ENCODE measurements at places on chromosomes 5 and 9.
A peak's percentile ranks its signal among the peaks of the same experiment; 100 is the strongest.

DNA sequence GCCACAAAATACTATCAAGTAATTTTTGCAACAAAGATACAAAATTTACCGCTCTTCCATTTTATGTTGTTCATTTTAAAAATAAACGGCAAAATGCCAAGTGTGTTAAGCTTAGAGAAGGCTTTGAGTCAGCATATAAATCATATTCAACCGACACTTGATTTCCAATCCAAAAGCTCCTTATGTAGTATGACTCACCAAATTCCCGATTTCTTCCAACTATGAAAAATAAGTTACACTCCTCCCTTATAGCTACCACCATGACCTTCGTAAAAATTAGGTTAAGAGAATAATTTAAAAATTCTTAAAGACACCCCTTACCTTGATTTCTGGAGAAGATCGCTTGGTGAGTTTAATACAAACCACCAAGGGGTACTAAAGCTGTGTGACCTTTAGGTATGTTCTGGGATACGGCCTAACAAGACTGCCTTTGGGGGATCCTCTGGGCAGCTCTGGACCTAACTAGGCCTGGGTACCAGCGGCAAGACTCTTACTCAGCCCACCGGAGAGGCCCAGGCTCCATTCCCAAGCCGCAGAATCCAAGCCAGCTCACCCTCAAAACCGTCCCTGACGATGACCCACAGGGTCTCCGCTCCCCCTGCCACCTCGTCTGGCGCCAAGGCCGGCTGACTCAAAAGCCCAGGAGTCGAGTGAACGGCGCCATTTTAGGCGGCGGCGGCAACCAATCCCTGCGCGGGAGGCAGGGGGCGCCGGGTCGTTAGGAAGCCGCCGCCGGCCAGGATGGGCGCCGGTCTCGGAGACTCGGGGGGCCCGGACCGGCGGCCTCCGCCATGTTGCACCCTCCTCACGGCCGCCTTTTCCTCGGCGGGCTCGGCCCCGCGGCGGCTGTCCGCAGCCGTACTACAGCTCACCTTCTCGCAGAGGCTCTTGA, 739 bp downstream of the PPP2CA start:
- DNase-seq: peak; percentile 80

- no peak for DNase-seq
Observed at GRCh38 chr9:116342941-116343340, 189.3 kb downstream of the PAPPA start.

GRCh38 chr5:33277061-33277650, 163.6 kb upstream of the TARS1 start:
- DNase-seq: no peak

- peak; percentile 11 for DNase-seq
Observed at GRCh38 chr5:59496524-59497134, 396.9 kb downstream of the PDE4D start.

DNA sequence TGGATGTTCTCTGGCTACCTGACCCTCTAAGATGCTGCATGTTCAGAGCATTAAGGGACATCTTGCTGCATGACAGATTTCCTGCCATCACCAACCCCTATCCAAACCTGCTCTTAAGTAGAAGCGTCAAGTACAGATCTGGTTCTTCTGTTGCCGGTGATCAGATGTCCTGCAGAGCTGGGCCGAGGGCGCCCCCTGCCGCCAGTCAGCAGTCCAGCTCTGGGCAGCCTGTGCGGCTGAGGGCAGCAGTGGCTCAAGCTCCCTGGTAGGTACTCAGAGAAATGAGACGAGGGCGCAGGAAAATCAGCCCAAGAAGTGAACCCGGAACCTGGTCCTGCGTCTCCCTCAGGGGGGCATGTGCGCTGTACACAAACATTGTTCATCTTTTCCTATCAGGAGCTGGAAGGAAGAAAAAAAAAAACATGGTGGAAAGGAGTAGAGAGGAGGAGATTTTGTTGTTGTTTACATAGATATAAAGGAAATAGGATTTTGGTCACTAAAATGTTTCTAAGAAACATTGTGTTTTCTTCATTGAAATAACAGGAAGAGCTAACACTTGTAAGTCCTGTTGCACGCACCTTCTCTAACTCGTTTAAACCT, 95.8 kb downstream of the CFAP90 start:
- peak; percentile 58 for DNase-seq

DNA sequence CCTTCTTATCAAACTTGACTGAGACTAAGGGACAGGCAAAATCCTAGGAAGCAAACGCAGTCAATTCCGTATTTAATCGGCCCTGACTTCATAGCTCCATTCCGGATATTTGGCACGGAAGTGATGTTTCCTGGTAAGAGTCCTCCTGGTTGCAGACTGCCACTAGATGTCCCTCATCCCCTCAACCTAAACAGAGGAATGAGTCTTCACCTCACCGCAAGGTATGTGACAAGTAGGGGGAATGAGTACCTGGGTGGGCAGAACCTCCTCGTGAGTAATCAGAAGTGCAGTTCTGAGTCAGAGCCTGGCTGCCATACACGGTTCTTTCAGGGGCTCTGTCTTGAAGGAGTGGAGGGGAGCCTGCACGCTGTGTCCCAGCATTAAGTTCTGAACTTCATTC, 173.6 kb downstream of the MUSK start:
- DNase-seq: no peak

- DNase-seq: no peak
Observed at GRCh38 chr5:431711-432050, 11.3 kb upstream of the EXOC3 start.

DNA sequence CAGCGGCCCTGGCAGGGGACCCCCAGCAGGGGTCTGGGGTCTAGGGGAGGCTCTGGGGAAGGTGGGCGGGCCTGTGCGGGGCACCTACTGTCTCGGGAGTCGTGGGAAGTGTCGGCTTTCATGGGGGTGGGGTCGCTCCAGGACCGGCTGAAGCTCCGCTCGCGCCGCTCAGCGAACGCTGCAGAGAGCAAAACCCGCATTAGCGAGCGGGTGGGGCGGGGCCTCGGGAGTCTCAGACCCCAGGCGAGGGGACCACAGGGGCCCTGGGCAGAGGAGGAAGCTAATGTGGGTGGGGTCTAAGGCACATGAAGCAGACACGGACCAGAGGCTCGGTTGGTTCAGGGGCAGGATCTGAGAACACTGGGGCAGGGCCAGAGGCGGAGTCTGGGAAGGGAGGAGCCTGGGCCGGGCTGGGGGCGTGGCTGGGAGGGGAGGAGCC, 5.5 kb downstream of the NSMF start:
- peak; percentile 69 for DNase-seq

- DNase-seq: no peak
Observed at GRCh38 chr5:111851631-111852548, 94.9 kb upstream of the NREP start.

GRCh38 chr5:95887977-95888376, 65.5 kb upstream of the GLRX start:
- DNase-seq: no peak

GRCh38 chr5:95221234-95221633, 63.7 kb downstream of the MCTP1 start:
- no peak for DNase-seq

DNA sequence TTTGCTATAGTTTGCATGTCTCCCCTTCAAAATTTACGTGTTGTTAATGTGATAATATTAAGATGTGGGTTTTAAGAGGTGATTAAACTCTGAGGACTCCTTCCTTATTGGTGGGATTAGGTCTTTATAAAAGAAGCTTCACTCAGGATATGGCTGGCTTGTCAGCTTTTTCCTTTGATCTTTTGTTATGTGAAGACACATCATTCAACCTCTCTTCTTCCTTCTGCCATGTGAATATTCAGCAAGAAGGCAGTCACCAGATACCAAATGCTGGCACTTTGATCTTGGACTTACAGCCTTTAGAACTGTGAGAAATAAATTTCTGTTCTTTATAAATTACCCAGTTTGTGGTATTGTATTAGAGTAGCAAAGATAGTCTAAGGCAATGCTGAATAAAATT, 855.9 kb upstream of the CDH10 start:
- no peak for DNase-seq

- DNase-seq: no peak
Observed at GRCh38 chr9:29435368-29435767, 1862.1 kb upstream of the C9orf72 start.

DNA sequence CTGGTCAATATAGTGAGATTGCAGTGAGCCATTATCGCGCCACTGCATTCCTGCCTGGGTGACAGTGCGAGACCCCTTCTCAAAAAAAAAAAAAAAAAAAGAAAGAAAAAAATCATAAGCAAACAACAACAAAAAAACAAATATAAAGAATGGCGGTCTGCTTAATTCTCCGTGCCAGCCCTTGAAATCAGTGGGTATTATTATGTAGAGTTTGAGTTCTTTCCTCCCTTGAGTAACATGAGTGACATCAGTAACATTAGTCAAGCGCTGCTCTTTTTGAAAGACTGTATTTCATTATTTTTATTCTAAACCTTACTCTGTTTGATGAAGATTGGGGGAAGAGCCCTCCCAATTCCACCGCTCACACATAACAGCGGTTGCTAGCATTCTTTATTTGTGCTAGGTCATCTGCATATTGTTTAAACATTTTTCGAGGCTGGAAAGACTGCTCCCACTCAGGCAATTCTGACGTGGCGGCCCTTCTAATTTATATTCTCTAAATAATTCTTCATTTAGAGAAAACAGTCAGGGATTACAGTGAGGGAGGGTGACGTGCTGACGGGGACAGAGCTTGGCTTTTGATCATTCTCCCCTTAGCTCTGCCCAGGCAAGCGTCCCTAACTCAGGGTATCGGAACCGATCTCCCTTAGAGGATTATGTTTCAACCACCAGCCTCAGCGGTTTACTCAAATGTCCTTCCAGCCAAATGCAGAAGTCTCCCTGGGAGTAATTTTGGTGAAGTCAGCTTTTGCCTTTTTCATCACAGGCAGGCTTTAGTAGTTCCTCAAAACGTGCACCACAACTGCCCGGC, 860 bp upstream of the MARCHF6 start:
- DNase-seq: peak; percentile 47

DNA sequence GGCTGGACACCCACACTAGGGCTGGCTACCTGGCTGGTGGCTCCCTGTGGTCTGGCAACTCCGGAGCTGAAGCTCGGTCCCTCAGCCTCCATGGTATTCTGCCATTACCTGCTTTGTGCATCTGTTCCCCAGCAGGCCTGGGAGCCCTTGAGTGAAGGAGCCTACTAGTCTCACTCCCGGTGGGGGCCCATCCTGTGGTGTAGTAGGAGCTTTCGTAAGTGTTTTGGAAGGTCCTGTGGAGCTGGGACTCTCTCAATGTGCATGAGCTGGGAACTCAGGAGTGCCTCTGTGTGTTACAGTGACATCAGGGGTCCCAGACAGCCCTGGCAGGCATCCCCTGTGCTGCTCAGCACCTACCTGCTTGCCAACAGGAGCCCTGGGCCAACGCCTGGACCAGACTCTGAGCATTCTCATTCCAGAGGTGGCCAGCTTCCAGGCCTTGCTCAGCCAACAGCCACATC, 267.1 kb downstream of the GADD45G start:
- DNase-seq: no peak

- DNase-seq: peak; percentile 9
Observed at GRCh38 chr5:132479111-132479951, 11.2 kb downstream of the IRF1 start.

GRCh38 chr5:14735944-14736343, 71.4 kb downstream of the OTULIN start:
- no peak for DNase-seq

GRCh38 chr9:129070696-129071525, 10.0 kb upstream of the DOLPP1 start:
- no peak for DNase-seq

DNA sequence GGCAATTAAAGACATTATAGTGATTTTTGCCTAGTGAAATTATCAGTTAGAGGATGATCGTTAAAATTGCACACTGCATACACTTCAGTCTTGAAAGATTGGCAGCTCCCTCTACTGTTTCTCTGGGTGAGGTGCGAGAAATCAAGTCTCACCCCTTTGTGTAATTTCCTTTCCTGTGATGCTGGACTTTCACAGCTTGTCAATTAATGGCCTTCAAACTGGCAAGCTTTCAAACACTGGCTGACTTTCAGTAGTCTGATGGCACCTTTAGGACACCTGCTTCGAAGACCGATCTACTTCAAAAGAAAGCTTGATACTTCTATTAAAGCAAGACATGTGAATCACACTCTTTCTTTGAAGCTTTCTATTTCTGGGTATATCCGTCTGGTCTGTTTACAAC, 706.7 kb upstream of the PTPRD start:
- no peak for DNase-seq

GRCh38 chr5:97838214-97838613, 655.2 kb upstream of the RIOK2 start:
- DNase-seq: no peak

- DNase-seq: no peak
Observed at GRCh38 chr9:89676281-89676680, 71.5 kb downstream of the GADD45G start.

GRCh38 chr5:34775886-34776285, 63.1 kb upstream of the TTC23L start:
- no peak for DNase-seq

- DNase-seq: peak; percentile 76
Observed at GRCh38 chr5:149434162-149435014, 55.3 kb upstream of the IL17B start.

GRCh38 chr9:83066771-83067170, 3.8 kb upstream of the RASEF start:
- DNase-seq: no peak

DNA sequence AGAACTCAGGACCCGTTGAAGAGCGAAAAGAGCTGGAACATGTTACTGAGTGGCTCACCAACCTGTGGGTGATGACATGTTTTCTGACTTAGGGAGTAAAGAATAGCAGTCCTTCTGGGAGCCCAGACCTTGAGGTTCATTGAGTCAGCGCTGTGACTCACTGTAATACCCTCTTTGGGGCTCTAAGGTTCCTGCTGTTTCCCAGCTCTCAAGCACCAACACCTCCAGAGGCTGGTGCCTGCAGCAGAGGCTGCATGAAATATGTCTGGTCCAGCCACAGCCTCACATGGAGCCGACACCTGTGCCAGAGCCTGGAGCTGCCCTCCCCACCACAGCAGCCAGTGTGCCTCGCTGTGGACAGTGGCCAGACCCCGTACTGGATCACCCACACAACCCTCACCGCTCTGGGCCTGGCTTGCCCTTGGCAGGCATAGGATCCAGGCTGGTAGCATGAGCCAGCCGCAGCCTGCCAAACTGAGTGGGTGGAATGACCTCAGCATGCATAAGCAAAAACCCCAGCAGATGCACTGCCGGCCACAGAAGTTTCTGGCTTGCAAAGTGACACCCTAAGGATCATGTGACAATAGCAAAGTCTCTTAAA, 143.5 kb upstream of the MRPS30 start:
- no peak for DNase-seq

- DNase-seq: no peak
Observed at GRCh38 chr5:2505217-2505616, 246.3 kb downstream of the IRX2 start.

DNA sequence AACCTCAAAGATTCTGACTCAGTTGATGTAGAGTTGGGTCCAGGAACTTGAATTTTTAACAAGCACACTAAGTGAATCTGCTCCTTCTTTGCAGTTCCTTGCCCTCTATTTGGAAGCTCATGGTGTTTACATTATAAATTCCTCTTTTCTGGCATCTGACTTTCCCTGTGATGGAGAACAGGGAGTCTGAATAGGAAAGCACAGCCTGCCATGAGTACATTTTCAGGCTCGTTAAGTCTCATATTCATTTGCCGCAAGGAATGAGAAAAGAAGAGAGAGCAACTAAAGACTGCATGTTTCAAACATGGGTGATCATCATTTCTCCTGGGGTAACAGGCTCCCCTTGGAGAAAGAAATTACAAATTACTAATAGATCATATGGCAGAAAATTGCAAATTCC, 468.1 kb upstream of the DMAC1 start:
- DNase-seq: no peak

GRCh38 chr5:116573702-116574366, 789 bp downstream of the SEMA6A start:
- DNase-seq: peak; percentile 12
